Endothelial cell (in vitro differentiated cells): ENCODE measurements at places on chromosomes 16 and 17.
A peak's percentile ranks its signal among the peaks of the same experiment; 100 is the strongest.

- DNase-seq: no peak
These were observed at the start of gene OR1F1 for GRCh38 chr16:3187798-3188674. Gene OR1F1, plus strand, starts transcription at chr16:3188204.

- peak; percentile 2 for DNase-seq
These were observed 4.8 kb downstream of the IGFALS start for GRCh38 chr16:1788708-1789100.

GRCh38 chr17:80621997-80622357, 77.3 kb downstream of the RPTOR start:
- no peak for DNase-seq

- DNase-seq: no peak
These were observed 66.4 kb downstream of the NDEL1 start for GRCh38 chr17:8502126-8502525.

- no peak for DNase-seq
These were observed 31.9 kb downstream of the PDIA2 start for GRCh38 chr16:314795-315299.

DNA sequence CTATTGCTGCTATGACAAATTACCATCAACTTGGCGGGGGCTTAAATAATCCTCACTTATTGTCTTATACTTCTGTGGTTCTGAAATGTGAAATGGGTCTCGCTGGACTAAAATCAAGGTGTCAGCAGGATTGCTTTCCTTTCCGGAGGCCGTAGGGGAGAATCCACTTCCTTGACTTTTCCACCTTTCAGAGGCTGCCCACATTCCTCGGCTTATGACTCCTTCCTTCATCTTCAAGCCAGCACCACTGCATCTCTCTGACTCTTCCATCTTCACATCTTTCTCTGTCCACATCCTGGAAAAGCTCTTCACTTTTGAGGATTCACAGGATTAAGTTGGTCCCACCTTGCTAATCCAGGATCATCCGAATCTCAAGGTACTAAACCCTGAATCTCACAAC, 217.8 kb downstream of the GRIN2A start:
- no peak for DNase-seq
